Kidney (tissue), 22 donors: ENCODE measurements at places on chromosomes 7 and 10. TPM values are rescaled to one million over a fixed set of nuclear protein-coding genes. Genes with fewer than 3 reads are reported as not detected.

DNA sequence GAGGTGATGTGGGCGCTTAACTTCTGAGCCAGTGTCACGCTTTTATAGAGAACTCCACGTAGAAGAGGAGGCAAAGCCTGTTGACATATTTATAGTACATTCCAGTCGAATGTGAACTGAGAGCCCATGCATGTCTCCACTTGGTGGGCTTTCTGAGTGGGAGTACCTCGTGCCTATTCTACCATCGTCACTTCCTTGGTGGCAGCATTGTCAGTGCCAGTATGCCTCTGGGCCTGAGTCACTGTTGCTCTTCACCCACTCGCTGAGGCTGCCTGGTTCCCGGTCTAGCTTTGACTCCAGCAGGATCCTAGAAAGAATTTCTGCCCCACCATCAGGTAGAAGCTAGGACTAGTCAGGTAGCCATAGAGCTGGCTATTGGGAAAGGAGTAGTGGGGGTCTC lies 30.0 kb upstream of the CDH23 start:
- H3K36me3 ChIP-seq, result peaks cover 2% of the 10 kb centered on the region
- no peaks in the 10 kb centered on the region for H3K4me1 ChIP-seq
- no peak overlapping the region for H3K27ac ChIP-seq
- no peaks in the 10 kb centered on the region for H3K27me3 ChIP-seq

The UCMA gene
- not detected for total RNA-seq

The PNLIP gene
- total RNA-seq, result not detected

The C10orf120 gene
- total RNA-seq, result not detected

GRCh38 chr10:5583525-5584175 lies 58.9 kb downstream of the CALML3 start:
- no peaks in the 10 kb centered on the region for H3K4me1 ChIP-seq
- no peaks in the 10 kb centered on the region for H3K36me3 ChIP-seq
- no peak overlapping the region for H3K27ac ChIP-seq
- DNase-seq, result peak; percentile 95
- no peaks in the 10 kb centered on the region for H3K27me3 ChIP-seq

- H3K27ac ChIP-seq, result no peak overlapping the region
- H3K27me3 ChIP-seq, result no peaks in the 10 kb centered on the region
- no peaks in the 10 kb centered on the region for H3K4me1 ChIP-seq
Observed at GRCh38 chr7:145848691-145849090, 267.9 kb upstream of the CNTNAP2 start.

The BLNK gene
- 38.8 TPM for total RNA-seq

The CCM2 gene
- total RNA-seq, result 35.0 TPM

DNA sequence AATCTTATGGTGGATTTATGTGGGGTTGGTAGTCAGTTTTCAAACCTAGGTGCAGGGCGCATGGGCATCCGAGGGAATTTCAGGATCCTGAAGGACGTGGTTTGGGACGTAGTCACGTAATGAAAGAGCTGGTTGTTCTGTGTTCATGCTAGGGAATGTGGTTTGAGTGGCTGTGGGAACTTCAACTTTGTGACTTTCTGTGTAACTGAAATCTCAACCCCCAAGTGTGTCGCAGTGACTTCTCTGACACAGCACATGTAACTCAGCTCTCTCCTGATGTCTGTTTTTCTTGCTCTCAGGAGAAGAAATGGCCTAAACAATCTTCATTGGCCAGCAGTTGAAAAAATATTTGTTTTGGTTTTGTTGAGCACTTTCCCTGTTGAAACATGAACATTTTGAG lies 199.0 kb downstream of the PTEN start:
- H3K4me3 ChIP-seq, result no peak overlapping the region
- peaks cover 5% of the 10 kb centered on the region for H3K4me1 ChIP-seq
- DNase-seq, result no peak
- no peaks in the 10 kb centered on the region for H3K27me3 ChIP-seq
- no peaks in the 10 kb centered on the region for H3K36me3 ChIP-seq

The DDX56 gene
- 62.0 TPM for total RNA-seq

GRCh38 chr7:91128683-91129348 lies 135.4 kb upstream of the FZD1 start:
- H3K4me1 ChIP-seq, result peaks cover 2% of the 10 kb centered on the region
- no peak overlapping the region for H3K27ac ChIP-seq
- no peak overlapping the region for H3K4me3 ChIP-seq
- DNase-seq, result no peak
